ENCODE measurements at places on chromosomes 6 and 20. TPM values are rescaled to one million over a fixed set of nuclear protein-coding genes. Genes with fewer than 3 reads are reported as not detected.

GRCh38 chr20:45173522-45173921 is 1.2 kb upstream of the PI3 start:
- no peak for DNase-seq

DNA sequence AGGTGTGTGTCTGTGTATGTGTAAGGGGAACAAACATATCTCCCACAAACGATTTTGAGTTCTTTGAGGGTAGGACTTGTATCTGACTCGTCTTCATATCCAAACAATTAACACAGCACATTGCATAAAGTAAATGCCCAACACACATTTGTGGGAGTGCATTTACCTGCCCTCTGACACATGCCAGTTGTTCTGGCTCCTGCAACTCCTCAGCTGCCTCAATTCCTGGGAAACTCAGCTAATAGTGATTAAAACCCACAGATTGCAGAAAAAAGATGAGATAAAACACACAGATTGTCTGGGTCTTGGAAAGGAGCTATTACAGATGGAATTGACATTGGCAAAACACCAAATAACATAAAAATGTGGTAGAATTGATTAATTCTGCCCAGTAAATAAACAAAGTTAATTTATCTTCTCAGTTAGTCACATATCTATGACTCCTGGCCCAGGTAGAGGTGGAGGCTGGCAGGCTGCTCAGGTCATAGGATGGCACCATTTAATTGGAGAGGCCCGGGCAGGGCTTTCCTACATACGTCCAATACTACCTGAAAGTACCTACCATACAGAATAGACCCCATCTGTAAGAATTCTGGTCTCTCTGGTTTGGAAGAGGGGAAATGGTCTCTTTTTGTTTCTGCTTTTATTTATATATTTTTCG is 71.5 kb upstream of the IFNGR1 start:
- no peak for DNase-seq

- DNase-seq: no peak
These were observed 102.3 kb downstream of the DST start for GRCh38 chr6:56540232-56541029.

DNA sequence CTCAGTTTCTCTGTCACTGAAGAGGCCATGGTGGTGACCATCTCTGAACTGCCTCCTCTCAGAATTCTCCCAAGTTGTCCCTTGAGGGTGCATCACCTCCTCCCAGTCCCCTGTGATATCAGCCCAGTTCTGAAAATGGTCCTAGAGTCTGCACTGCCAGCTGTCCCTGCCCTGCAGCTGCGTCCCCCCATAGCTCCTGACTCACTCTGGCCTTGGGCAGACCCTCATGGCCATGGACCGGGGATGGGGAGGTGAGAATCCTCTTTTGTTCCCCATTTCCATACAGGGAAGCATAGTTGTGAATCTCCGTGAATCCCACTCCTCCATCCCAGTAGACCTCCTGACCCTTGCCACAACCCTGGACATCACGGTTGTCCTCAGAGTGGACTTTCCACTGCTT is 4.5 kb downstream of the ETV7 start:
- no peak for DNase-seq

DNA sequence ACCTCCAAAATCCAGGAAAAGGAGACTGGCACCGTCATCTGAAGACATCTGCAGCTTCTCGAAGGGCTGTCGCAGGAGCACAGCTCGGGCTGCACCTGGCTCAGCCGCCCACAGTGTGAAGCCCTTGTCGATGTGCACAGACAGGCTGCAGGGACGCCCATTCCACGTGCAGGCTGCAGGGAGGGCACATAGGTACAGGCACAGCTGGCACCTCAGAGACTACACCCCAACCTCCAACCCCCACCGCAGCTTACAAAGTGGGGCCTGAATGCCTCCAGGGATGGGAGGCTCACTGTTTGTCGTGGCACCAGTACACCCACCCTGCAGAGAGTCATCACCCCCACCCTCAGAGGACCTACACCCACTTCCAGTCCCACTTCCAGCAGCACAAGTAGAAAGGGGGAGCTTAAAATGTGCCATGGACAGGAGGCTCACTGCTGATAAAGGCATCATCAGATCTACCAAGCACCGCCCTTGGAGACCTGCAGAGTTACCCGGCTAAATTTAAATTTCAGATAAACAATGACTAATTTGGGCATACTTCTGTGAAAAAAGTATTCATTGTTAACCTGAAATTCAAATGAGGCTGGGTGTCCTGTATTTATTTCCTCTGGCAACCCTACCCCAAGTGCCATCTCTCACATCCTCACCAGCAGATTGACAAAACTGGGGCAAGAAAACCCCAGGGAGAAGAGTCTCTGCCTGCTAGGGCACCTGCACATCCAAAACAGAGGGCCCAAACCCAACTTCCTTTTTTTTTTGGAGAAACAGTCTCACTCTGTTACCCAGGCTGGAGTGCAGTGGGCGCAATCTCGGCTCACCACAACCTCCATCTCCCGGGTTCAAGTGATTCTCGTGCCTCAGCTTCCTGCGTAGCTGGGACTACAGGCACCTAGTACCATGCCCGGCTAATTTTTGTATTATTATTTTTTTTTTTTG is 7.7 kb upstream of the CDK5RAP1 start:
- no peak for DNase-seq

GRCh38 chr6:169094552-169094950 is 159.1 kb downstream of the THBS2 start:
- no peak for DNase-seq

GRCh38 chr6:15893556-15894253 is 230.9 kb upstream of the DTNBP1 start:
- DNase-seq: no peak

- DNase-seq: no peak
These were observed 7.5 kb downstream of the ESF1 start for GRCh38 chr20:13777171-13777601.

DNA sequence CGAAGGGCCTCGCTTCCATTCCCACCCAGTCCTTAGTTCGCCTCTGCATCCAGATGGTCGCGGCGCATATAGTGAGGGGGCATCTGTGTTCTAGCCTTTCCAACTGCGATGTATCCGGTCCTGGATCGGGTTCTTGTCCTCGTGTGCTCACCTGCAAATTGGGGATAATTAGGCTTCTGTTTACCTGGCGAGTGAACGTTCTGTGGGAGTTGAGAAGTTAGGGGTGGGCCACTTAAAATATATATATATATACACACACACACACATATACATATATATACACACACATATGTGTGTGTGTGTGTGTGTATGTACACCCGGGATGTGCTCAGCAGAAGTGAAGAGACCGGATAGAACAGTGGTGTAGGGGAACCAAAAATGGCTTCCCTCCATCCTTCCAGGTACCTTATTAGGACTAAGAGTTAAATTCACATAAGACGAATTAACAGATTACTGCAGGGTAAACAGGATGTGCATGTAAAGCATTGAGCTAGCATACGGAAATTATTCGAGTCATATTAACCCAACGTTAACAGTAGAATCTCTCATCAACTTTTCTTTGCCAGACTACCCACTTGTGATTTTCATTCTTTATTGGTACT is 537 bp downstream of the CSTF1 start:
- no peak for DNase-seq

The C6orf62 gene
- total RNA-seq: 52.5 TPM

The CYP24A1 gene
- total RNA-seq: 1.2 TPM

The GRM1 gene
- total RNA-seq: 1.9 TPM

The PRSS35 gene
- 34.7 TPM for total RNA-seq

The ARMC12 gene
- not detected for total RNA-seq

The TRPC4AP gene
- total RNA-seq: 49.4 TPM

Data from umbilical cord (tissue), 2 donors.